ENCODE measurements at places on chromosomes 4 and X. TPM values are rescaled to one million over a fixed set of nuclear protein-coding genes. Genes with fewer than 3 reads are reported as not detected.

- H3K36me3 ChIP-seq: peaks cover 10% of the 10 kb centered on the region
- DNase-seq: no peak
- no peaks in the 10 kb centered on the region for H3K27me3 ChIP-seq
- H3K4me1 ChIP-seq: peaks cover 16% of the 10 kb centered on the region
Observed at GRCh38 chr4:118774321-118774720, 61.6 kb downstream of the SEC24D start.

DNA sequence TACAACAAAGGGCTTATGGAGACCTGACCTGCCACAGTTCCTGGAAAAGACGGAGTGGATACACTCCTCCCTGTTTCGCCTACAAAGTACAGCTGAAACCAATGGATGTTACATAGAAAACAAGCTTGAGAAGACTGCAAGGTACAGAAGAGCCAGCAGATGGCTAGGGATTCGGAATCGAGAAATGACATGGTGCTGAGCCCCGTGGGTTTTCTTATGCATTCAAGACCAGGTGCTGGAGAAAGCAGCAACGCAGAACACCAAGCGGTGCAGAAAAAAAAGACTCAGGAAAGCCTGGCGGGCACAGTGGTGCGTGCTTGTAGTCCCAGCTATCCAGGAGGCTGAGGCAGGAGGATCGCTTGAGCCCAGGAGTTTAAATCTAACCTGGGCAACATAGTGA lies 13.8 kb downstream of the TIMM17B start:
- DNase-seq: no peak
- no peak overlapping the region for H3K27ac ChIP-seq
- H3K36me3 ChIP-seq: no peaks in the 10 kb centered on the region
- no peaks in the 10 kb centered on the region for H3K27me3 ChIP-seq
- H3K4me1 ChIP-seq: no peaks in the 10 kb centered on the region

- peaks cover 10% of the 10 kb centered on the region for H3K36me3 ChIP-seq
- no peaks in the 10 kb centered on the region for H3K27me3 ChIP-seq
- no peaks in the 10 kb centered on the region for H3K4me1 ChIP-seq
- H3K27ac ChIP-seq: no peak overlapping the region
- no peak for DNase-seq
Observed at GRCh38 chrX:77628294-77629025, 157.6 kb downstream of the ATRX start.

The CLNK gene
- 0.09 TPM for total RNA-seq

The MBNL3 gene
- 24.3 TPM for total RNA-seq

DNA sequence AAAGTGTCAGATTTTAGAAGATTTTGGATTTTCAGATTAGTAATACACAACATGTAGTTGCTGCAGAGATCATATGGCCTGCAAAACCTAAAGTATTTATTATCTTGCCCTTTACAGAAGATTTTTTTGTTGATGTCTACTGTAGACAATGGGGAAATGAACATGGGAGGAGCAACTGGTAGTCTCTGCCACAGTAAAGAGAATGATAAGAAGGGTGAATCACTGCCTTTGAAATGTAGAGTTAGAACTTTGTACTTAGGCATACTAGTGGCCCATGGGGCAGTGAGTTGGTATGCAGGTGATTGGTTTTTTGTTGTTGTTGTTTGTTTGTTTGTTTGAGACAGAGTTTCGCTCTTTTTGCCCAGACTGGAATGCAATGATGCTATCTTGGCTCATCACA lies 50.1 kb downstream of the GAB1 start:
- H3K4me1 ChIP-seq: peaks cover 81% of the 10 kb centered on the region
- DNase-seq: no peak
- no peak overlapping the region for H3K4me3 ChIP-seq
- H3K27me3 ChIP-seq: no peaks in the 10 kb centered on the region
- no peak overlapping the region for H3K27ac ChIP-seq
- no peaks in the 10 kb centered on the region for H3K36me3 ChIP-seq

- no peaks in the 10 kb centered on the region for H3K27me3 ChIP-seq
- no peaks in the 10 kb centered on the region for H3K36me3 ChIP-seq
- no peak overlapping the region for H3K27ac ChIP-seq
- H3K4me1 ChIP-seq: peaks cover 32% of the 10 kb centered on the region
Observed at GRCh38 chrX:109704563-109704962, 28.5 kb downstream of the ACSL4 start.

The NR3C2 gene
- total RNA-seq: 31.4 TPM

The FAM13A gene
- 39.1 TPM for total RNA-seq

The UGT2B17 gene
- total RNA-seq: 0.18 TPM

DNA sequence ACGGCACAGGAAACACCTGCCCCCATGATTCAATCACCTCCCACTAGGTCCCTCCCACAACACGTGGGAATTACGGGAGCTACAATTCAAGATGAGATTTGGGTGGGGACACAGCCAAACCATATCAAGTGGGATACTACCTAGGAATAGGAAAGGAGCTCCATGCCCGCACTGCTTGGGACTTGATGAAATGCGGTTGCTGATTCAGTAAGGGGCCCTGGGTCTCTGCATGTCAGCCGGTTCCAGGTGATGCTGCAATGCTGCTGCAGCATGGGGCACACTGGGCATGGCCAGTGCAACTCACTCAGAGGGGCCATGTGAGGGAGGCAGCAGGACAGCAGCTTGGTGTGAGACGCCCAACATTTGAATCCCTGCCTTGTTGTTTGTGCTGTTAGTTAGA lies 34.0 kb upstream of the MSX1 start:
- H3K4me1 ChIP-seq: no peaks in the 10 kb centered on the region
- no peaks in the 10 kb centered on the region for H3K36me3 ChIP-seq
- H3K27me3 ChIP-seq: peaks cover 4% of the 10 kb centered on the region
- no peak overlapping the region for H3K27ac ChIP-seq

The C4orf50 gene
- total RNA-seq: 0.09 TPM

The GPR50 gene
- total RNA-seq: not detected

GRCh38 chrX:42597481-42597880 lies 180.5 kb downstream of the PPP1R2C start:
- no peaks in the 10 kb centered on the region for H3K27me3 ChIP-seq
- DNase-seq: no peak
- no peak overlapping the region for H3K4me3 ChIP-seq
- H3K36me3 ChIP-seq: no peaks in the 10 kb centered on the region
- no peak overlapping the region for H3K27ac ChIP-seq
- no peaks in the 10 kb centered on the region for H3K4me1 ChIP-seq

- H3K4me3 ChIP-seq: no peak overlapping the region
- no peaks in the 10 kb centered on the region for H3K4me1 ChIP-seq
- DNase-seq: no peak
- no peaks in the 10 kb centered on the region for H3K36me3 ChIP-seq
Observed at GRCh38 chrX:45592101-45592500, 391.4 kb upstream of the DIPK2B start.

- no peaks in the 10 kb centered on the region for H3K27me3 ChIP-seq
- no peak for DNase-seq
- no peaks in the 10 kb centered on the region for H3K36me3 ChIP-seq
- H3K4me1 ChIP-seq: no peaks in the 10 kb centered on the region
- H3K27ac ChIP-seq: no peak overlapping the region
Observed at GRCh38 chrX:114152130-114152529, 431.8 kb upstream of the HTR2C start.

Measured in lower lobe of right lung (tissue), 2 donors.